ENCODE measurements at places on chromosomes 6 and 20. TPM values are rescaled to one million over a fixed set of nuclear protein-coding genes. Genes with fewer than 3 reads are reported as not detected.

Gene RPP40
- total RNA-seq: 14.9 TPM

Gene C6orf15
- total RNA-seq: not detected

Gene GSTA1
- not detected for total RNA-seq

Gene TAGAP
- total RNA-seq: 0.08 TPM
